Fibroblast of gingiva (primary cell): ENCODE measurements at places on chromosomes 5 and 9.

- DNase-seq: no peak
These were observed 207.0 kb downstream of the TSSK1B start for GRCh38 chr5:113227798-113228197.

- DNase-seq: no peak
These were observed 27.2 kb upstream of the LAMC3 start for GRCh38 chr9:130981756-130982137.

DNA sequence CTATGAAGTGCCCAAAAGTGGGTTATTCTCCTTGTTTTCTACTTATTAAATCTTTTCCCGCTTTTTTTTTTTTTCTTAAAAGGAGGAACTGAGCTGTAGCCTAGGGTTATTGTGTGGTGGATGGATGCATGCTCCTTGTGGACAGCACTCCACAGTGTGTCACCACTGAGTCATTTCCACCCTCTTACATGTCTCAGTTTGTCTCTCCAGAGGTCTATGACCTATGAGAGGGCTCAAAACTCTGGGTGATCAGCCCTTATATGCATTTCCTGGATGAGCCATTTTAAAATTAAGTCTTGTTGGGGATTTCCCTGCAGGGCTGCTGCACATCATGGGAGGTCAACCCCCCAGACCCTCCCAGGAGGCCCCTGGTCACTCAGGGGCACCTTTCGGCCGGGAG is 102.2 kb upstream of the MOCS2 start:
- no peak for DNase-seq

DNA sequence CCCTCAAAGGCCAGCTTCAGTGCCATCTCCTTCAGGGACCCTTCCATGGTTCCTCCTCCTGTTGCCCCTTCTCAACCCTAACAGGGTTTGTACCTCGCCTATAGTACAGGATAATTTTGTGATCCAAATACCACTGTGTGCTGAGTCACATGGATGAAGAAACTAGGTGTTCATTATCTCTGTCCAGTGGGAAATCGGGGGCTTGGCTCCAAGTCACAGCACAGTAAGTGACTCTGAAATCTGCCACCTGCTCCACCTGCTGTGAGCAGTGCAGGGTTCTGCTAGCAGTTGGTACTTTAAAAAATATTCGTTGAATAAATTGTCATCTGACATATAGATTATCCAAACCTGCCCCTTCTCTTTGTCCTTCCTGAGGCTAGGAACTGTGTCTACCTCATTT is 123.2 kb upstream of the OTULINL start:
- no peak for DNase-seq

DNA sequence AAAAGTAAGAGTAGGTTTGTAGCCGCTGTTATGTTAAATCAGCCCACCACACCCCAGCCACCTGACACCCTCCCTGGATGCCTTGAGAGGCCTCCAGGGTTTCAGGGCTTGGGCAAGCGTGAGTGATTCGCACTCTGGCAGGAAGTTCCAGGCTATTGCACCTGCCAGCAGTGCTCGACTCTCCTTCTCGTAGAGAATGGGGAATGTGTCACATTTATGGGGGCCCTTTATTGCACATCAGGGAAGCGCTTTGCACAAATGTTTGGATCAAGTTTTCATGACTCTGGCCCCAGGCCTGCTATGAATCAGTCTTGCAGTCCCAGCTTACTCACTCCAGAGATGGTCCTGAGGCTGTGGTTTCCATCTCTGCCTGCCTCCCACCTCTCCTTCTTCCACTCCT is 66.1 kb upstream of the ADRA1B start:
- DNase-seq: peak; percentile 50

GRCh38 chr5:103486739-103487138 is 75.8 kb downstream of the NUDT12 start:
- DNase-seq: no peak

DNA sequence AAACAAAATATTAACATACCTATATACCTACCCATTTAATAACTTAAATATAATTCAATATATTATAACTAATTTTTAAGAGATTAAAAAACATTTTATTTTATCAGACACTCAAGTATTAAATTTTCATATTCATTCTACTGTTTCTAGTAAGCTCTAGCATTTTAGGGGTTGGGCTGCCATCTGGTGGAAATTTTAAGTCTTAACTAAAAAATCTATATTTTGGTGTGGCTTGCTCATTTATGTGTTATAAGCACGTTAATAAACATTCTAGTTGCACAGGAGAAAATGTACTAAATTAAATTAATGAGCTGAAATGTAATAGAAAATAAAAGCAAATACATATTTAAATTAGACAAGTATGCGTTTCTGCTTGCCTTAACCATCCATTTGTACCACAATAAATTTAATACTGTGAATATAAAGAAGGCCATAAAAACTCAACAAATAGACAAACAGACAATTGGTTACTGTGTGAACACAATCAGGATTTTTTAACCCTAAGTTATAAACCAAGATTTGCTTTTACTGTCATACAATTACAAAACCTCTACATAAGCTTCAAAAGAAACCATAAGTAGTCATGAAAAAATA is 1728.3 kb upstream of the CDH9 start:
- peak; percentile 2 for DNase-seq
